ENCODE measurements at places on chromosomes 1 and 21.

GRCh38 chr1:203544485-203544884 lies 50.5 kb downstream of the OPTC start:
- DNase-seq = no peak

DNA sequence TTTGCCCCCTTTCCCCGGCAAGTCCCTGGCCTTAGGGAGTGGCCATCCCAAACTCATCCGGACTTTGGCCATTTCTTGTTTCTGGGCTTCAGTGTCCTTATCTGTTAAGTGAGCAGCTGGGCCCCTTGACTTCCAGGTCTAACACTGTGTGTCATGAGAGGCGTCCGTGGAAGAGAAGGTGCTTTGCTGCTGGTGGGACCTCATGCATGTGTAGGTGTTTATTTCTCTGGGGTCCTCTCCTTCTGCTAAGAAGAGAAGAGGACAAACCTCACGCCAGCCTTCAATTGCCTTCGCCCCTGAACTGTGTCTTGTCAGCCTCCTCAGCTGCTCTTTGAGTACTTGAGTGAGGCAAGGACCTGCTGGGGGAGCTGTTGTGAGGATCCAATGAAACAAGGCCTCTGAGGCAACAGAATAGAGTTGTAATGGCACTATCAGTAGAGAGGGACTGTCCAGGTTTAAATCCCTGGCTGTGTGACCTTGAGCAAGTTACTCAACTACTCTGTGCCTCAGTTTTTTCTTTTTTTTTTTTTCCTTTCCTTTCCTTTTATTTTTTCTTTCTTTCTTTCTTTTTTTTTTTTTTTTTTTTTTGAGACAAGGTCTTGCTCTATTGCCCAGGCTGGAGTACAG lies 72.5 kb downstream of the RUNX3 start:
- DNase-seq = no peak

DNA sequence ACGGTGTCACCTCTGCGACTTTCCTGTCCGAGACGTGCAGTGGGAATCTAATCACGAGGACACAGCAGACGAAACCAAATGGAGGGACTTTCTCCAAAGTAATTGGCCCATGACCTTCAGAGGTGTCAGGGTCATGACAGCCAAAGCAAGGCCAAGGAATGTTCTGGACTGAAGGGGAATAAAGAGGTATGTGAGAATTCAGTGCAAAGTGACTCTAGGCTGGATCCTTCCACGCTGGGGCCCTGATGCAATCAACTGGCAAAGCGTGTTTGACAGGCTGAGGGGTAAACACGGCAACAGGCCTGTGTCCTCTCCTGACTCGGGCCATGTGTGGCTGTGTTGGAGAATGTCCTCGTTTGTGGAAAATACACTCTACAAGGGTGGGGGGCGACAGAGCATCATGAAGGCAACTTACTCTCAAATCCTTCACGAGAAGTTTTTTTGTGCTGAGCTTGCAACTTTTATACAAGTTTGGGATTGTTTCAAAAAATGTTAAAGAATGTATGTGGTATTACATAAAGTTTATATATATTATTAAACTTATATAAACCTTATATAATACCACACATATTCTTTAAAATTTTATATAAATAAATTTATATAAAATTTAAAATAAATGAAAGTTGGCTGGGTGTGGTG lies 1.7 kb downstream of the CFAP74 start:
- DNase-seq = no peak

DNA sequence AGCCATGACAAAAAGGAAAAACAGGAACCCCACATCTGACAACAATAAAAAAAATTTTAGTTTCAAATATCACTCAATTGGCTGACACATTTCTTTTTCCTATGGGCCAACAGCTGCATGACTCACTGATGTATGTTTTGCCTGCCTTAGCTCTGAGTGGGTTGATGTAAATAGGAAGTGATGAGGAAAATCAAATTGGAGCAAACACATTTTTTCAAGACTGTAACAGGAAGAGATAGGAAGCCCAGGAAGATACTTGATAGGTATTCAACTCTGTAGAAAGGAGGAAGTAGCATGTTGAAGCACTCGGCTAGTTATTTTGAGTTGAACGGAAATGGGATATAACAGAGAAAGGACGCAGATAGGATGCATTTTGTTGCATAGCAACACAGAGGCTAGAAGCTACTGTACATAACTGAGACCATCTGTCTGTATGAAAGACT lies 168.0 kb upstream of the NR5A2 start:
- DNase-seq = no peak

GRCh38 chr1:3296826-3297225 lies 157.6 kb upstream of the ARHGEF16 start:
- no peak for DNase-seq

GRCh38 chr1:5001466-5001865 lies 347.1 kb downstream of the AJAP1 start:
- DNase-seq = no peak

GRCh38 chr1:112769611-112770010 lies 54.5 kb upstream of the PPM1J start:
- no peak for DNase-seq

DNA sequence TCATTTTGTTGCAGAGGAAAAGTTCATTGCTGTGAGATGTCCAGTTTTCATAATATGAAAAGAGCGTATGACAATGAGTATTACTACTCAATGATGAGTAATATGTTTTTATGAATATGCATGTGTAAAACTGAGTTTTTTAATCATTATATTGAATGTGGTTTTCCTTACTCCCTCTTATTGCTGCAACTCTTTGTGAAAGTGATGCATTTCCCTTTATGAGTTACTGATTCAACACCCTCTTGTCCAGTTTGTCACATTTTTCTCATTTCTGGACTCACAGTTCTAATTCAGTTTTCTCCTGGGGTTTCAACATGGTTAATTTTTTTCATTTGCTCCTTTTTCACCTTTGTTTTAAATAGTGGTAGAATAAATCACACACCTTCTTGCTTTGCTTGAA lies 35.2 kb upstream of the KCNJ15 start:
- no peak for DNase-seq

DNA sequence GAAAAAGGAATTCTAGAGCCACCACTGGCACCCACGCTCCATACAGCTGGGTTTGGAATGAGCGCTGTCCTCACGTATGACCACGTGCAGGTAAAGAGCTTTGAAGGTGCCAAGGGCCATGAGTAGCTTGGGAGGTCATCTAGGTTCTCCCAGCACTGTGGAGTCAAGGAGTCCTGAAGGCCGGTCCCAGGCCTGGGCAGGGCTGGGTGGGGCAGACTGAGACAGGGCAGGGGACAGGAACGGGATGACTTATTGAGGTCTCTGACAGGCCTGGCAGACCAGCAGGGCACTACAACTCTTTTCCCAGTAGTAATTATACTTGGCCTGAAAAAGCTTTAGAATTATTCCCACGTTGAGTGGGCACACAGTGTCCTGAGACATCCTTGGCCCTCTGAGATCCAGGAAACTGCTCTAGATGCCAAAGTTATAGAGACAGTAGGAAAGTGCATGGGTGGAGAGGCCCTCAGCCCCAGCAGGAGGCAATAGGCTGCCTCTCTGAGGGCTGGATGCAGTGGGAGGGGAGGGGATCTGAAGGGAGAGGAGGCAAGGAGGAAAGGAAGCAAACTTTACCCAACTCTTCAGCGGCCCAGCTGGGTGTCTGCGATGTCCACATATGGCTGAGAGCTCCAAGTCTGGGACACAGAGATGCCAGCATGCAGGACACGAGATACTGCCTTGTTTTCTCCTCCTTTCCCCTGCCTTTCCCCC lies 1.8 kb upstream of the CDA start:
- no peak for DNase-seq

GRCh38 chr1:85078903-85079302 lies 30.6 kb upstream of the MCOLN3 start:
- no peak for DNase-seq

GRCh38 chr1:95003433-95003738 lies 69.4 kb downstream of the ALG14 start:
- DNase-seq = no peak

GRCh38 chr1:92192246-92192645 lies 25.5 kb upstream of the C1orf146 start:
- no peak for DNase-seq

- DNase-seq = no peak
These were observed at the start of gene CTNNBIP1 for GRCh38 chr1:9910076-9910422. Gene CTNNBIP1 (minus strand): TSS chr1:9910269. CDS start chr1:9872064, 38,205 bp downstream.

DNA sequence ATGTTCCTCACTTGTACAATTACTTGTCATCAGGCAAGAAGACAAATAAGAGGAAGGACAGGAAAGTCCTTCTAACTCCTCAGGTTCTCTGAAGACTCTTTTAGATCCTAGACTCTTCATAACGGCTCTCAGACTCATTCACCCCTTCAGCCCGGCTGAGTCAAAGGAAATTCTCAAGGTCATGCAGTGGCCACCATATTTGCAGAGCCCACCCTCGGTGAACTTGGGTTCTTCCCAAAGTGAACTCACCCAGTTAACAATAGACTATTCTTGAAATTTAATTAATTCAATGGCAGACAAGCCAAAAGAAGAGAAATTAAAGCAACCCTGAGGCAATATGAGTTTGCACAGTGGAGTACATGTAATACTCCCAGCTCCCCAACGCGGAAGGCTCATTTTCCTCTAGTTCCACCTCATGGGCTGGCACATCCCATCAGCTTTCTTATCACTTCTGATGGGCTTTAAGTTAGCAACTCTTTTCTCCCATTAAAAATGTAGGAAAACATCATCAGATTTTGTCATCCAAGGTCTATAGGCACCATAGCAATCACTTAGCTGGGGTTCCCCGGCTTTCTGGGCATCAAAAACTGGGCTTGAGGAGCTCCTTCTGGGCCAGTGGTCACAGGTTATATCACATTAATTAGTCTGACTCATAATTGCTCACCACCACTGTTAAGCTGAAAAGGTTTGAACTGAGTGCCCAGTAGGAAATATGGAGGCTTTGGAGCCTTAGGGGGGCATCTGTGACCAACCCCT lies 27.8 kb upstream of the TIAM1 start:
- no peak for DNase-seq

DNA sequence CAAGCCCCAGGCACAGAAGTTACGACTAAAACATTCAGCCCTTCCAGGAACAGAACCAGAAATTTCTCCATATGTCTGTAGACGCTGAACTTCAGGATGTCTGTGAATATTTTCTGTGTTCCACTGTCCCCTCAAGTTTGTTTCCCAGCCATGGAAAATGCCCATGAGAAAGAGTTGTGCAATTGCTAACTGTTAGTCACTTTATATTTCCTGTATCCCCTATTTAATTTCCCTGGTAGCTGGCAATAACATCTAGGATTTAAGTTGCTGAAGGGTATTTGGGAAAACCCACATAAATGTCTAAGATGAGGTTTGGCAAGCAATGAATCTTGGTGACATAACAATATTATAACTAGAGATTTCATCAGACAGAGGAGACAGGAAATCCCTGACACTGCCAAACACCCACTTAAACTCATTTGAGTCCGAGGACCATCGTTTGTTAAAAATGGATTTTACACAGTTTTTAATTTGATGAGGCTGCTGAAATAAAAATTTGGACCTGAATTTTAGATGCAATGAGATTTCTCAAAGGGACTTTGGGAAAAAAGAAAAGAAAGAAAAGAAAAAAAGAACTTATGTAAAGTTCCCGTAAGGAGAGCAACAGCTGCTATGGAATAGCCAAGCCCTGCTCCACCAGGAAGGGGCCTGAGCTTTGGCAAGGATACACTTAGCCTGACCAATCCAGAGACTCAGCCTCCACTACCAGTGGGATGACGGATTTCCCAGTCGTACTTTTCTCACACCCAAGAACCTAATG lies 21.8 kb upstream of the ERRFI1 start:
- DNase-seq = no peak

DNA sequence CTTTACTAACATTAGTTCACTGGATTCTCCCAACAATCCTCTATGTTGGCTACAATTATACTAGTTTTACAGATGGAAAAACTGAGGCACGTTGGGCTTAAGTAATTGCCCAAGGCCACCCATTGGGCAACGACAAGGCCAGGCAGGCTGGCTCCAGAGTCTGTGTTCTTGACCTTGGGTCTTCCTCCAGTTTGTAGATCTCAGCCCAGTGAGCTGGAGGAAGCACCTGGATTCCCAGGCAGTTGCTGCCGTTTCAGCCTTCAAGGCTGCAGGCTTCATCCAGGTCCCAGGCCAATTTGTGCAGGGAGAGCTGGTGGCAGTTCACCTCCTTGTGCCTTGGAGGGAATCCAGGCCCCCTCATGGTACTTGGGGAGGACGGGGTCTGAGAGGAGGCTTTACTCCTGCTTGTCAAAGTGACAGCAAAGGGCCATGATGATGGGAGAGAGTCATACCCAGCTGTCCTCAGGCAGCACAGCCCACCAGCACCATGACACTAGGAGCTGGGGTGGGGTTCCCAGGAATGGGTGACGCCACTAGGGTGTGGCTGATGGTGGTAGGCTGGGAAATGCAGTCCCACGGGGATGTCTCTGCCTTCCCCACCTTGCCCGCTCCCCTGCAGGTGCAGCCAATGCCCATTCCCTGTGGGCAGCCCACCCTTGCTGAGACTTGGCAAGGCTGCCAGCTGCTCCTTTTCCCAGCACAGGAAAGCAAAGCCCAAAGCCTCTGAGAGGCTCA lies 27.1 kb downstream of the PKP1 start:
- DNase-seq = no peak

DNA sequence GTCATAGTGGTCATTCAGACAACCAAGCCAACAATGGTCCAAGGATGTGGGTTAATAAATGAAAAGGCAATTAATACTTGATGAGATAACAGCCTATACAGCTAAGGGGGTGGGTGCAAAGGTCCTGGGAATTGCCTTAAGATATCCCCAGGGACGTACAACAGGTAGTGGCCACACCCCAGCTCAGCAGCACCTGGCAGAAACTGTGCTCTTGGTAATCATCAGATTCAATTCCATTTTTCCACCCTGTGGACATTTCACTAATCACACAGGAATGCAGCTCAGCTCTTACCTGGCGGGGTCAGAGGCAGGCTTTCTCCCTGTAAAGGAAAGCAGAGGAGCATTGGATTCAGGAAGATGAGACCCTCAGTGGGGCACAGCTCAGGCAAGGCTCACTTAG lies 32.9 kb downstream of the FCRL5 start:
- DNase-seq = no peak

- no peak for DNase-seq
These were observed 43.2 kb upstream of the RUNX3 start for GRCh38 chr1:24973315-24973714.

DNA sequence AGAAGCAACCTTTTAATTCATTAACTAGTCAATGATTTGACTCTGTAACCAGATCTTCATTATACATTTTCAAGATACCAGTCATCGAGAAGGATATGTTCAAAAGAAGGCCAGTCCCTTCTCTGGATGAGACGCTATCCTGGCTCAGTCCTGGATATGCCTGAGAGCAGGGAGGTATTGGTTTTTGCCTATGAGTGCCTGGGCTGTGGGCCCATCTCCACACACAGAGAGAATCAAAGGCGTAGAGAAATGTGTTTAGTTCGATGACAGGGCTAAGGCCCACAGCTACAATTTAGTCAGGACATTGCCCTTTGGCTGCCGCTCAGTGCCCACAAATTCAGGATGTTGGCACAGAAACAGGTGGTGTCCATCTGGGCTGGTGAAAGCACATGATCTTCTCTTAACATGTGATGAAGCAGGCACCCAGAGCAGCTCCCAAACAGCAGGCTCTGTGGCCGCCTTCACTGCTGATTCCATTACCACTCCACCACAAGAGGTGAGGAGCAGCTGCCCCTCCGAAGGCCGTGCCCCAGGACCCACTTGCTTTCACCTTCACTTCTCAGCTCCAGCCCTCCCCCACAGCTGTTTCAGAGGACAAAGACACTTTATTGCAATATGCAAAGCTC lies 24.7 kb downstream of the ACKR1 start:
- no peak for DNase-seq

GRCh38 chr21:35989138-35989735 lies 71.1 kb downstream of the SETD4 start:
- DNase-seq = no peak

Data from BE2C (cell line).